Effector CD8-positive, alpha-beta T cell (primary cell): ENCODE measurements at places on chromosomes 2 and 18.

- DNase-seq: no peak
Measured at GRCh38 chr2:20451341-20451740, 4.5 kb downstream of the RHOB start.

GRCh38 chr2:201220102-201220570 lies 37.2 kb downstream of the CASP10 start:
- no peak for DNase-seq

DNA sequence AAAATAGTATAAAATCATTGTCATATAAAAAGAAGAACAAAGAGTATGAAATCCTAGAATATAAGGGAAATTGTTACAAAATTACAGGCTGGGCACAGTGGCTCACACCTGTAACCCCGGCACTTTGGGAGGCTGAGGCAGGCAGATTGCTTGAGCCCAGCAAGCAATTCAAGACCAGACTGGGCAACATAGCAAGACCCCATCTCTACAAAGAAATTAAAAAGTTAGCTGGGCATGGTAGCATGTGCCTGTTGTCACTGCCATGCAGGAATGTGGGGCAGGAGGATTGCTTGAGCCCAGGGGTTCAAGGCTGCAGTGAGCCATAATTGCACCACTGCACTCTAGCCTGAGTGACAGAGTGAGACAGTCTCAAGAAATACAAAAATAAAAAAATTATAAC lies 44.8 kb downstream of the NAPG start:
- DNase-seq: no peak

DNA sequence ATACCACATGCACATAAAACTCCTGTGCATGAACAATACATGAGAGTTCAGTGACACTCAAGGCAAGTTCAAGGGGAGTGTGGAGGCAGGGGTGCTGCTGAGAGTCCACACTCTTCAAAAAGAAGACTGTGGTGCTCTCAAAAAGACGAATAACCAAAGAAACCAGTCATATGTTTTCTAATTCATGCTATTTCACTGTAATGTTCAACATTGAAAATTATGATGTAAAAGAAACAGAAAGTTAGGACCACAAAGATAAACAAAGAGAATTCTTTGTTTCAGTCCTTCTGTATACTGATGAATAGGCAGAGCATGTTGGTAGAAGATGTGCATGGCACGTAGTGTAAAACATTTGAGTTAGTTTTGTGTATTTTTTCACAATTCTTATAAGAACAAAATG lies 864.2 kb upstream of the LRATD1 start:
- DNase-seq: no peak

DNA sequence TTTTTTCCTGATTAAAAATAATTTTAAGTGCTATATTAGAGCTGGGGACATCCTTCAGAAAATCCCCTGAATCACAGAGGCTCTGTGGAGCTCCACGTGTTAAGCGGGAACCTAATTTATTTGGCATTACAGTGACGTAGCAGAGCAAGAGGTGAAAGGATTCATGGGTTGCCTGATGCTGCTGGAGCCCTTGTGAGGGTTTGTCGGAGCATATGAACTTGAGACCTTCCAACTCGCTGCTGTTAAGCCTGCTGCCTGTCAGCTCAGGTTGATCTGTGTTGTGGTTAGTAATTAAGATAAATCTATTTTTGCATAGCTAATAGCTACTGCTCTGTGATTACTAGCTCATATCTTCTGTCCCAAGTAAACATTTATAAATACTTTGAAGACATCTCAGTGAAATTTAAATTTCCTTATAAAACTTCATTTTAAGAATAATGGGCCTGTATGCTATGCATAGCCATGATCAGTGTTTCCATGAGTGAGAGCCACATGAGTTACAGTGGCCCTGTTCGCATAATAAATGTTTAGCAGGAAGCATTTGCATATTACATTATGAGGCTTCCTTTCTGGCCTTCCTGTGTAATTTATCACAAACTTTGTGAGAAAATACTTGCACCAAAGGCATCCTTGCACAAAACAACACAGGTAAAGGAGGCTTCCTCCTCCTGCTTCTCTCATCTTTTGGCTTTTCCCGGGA lies 438.9 kb downstream of the PTPRM start:
- DNase-seq: no peak

DNA sequence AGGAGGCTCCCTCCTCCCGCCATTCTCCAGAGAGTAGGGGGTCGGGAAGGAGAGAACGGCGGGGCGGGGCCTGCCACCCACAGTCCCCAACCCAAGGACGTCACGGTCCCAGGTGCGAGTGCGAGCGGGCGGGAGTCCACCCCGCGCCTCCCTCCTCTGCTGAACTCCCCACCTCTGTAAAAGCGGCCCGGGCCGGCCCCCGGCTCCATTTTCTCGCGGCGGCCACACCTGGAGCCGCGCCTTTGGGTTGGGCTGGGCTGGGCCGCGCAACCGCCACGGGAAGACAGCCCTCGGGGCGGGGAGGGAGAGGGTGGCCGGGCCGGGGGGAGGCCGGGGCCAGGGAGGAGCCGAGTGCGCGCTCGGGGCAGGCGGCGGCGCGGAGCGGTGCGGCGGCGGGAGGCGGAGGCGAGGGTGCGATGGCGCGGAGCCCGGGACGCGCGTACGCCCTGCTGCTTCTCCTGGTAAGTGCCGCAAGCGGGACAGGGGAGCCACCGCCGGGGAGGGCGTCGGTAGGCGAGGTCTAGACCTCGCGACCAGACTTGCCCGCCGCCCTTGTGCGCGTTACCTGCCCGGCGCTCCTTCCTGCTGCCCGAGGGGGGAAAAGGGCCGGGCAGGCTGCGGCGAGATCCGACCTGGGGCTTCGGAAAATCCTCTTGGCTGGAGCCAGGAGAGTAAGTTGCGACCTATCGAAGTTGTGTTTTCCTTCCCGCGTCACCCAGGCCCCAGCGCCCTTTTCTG lies at the start of gene DSG2:
DSG2 (plus strand) TSS at position 342 of the 738 bp plus-strand sequence; CDS start at position 417, 75 bp downstream.
- DNase-seq: no peak

DNA sequence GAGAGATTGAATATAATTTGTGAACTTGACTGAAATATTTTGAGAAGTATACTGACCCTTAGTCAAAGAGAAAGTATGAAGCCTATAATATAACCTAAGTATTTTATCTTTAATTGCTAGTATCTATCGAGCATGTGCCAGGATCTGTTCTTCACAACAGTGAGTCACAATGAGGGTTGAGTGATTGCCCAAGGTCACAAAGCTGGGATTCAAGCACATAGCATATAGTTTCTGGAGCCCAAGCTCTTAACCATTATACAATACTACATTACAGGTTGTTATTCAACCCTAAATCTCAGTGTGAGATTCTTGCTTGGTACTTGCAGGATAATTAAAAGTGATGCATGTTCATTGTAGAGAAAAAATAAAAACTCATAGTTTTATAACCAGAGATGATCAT lies 97.2 kb downstream of the RAB3GAP1 start:
- no peak for DNase-seq

GRCh38 chr2:239146011-239146641 lies 254.7 kb downstream of the HDAC4 start:
- DNase-seq: no peak

DNA sequence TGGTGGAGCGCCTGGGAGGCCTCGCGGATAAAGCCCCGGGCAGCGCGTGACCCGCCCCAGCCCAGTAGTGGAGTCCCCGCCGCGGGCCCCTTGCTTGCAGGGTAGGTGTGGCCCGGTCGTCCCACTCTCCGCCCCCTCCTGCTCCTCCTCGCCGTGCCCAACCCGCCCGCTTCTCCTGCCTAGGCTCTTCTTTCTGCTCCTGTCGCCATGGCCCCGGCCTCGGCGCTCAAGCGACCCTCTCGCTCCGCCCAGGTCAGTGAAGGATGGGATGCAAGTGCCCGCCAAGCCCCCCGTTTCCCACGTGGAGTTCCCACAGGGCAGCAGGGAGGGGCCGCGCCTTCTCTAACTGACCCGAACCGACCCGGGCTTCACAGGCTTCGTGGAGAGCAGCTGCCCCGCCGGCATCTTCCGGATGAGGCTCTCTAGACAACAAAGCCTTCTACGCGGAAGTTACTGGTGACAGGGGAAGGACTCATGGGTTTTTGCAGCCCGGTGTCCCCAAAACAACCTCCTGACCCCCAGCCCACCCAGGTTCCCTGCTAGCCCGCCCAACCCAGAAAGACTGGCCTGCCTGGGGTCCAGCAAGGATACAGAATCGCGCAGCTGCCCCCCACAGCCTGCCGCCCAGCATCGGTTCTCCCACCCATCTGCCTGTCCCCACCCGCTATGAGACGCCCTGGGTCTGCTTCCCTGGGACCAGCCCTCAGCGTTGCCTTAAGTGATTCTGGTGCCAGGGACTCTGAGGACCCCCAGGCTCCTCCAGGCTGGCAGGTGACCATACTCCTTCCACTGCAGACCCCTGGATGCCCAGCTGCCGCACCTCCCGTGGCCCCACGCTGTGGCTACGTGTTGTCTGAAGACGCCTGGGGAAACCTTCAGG lies 32.8 kb downstream of the TTC32 start:
- peak; percentile 44 for DNase-seq

DNA sequence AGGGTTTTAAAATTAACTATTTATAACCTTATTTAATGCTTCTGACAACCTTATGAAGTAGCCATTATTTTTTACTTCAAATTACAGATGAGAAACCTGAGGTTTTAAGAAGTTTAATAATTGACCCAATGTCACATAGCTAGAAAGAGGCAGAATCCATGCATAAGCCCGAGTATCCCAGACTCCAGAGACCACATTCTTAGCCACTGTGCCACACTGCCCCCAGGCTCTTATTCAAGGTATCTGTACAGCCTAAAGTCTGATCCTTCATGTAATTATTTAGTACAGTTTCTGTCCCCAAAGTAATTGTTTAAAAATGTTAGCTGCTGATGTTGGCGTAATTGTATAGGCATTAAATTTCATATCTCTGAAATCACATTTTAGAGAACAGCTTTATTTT lies 124.7 kb upstream of the LRRTM1 start:
- no peak for DNase-seq

DNA sequence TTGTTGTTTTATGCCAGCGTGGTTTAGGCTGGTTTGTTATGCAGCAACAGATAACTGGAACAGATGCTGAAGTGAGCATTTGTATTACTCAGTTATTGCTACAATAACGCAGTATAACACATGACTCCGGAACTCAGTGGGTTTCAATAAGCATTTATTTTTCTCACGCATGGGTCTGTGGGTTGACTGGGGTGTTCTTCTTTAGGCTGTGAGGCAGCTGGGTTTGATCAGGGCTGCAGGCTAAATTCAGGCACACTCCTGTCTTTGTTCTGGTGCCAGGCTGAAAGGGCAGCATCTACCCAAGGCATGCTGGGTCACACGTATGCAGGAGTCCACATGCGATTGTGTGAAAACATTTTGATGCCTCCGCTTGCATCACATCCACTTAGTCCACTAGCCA lies 3.8 kb upstream of the SLC1A4 start:
- DNase-seq: no peak

DNA sequence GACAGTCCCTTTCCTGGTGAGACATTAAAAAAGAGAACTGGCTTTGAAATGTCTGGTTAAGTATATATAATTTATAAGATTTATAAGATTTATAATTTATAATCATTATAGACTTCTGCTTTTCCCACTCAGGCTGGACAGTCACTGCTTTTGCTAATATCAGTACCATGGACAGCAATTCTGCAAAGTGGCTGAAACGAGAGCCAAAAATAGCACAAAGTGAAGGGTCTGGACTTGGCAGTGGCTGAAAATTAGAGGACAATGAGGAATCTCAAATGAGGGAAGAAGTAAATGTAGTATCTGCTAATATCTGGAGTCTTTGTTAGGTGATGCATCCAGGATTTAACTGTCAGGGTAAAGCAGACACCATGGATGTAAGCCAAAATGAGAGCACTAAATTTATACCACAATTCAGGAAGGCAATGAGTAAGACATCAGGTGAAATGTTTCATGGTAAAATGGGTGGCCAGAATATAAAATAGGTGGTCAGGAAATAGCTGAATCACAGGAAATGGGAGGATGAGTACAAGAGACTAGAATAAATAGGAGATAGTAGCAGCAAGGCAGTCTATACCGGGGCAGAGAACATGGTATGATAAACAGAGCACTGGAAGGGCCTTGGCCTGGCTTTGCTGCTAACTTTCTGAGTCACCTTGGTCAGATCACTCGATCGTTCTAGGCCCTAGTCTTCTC lies 39.6 kb upstream of the BOD1L2 start:
- no peak for DNase-seq

- no peak for DNase-seq
Measured at GRCh38 chr2:232731470-232731869, 34.3 kb downstream of the GIGYF2 start.

GRCh38 chr2:166792808-166793207 lies 95.5 kb upstream of the XIRP2 start:
- DNase-seq: no peak

GRCh38 chr2:58899692-58900091 lies 658.6 kb upstream of the FANCL start:
- no peak for DNase-seq

- DNase-seq: no peak
Measured at GRCh38 chr2:156473445-156473844, 37.3 kb downstream of the GPD2 start.

GRCh38 chr2:194252127-194252526 lies 1404.9 kb upstream of the SLC39A10 start:
- DNase-seq: no peak

- DNase-seq: no peak
Measured at GRCh38 chr2:128595763-128596395, 277.2 kb upstream of the HS6ST1 start.

- DNase-seq: no peak
Measured at GRCh38 chr2:239184968-239185903, 215.6 kb downstream of the HDAC4 start.

DNA sequence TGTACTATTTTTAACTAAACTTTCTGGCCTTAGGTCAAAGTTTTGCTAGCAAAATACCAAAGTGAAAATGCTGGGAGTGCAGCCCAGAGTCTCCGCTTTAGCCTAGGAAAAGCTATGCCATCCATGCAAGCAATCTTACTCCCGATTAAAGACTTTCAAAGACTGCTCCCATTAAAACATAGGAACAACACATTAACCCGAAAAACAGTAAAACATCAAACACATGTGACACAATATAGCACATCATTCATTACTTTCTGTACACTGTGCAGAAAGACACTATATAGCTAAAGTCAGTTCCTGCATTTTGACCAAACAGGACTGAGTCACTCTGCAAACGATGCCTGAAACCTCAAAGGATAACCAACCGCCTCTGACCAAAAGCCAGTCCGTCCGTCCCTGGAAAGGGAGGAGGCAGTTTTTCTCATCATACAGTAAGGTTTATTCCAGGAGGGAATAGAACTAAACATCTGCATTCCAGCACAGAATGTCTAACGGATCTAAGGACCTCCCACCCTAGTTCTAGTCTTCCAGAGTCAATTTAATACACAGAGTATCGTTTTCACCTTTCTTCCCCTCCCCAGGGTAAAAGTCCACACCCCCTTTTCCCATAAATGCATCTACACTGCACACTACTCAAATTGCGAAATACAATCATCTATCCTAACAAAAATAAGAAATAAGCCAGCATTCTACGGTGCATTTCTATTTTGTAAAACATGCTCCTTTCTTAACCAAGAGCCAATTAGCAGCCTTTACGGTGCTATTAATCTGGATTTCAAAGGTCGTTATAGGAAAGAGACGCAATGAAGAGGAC lies 1.7 kb downstream of the ROCK2 start:
- no peak for DNase-seq
